Spinal cord (tissue), 10 donors: ENCODE measurements at places on chromosomes 5 and 9. TPM values are rescaled to one million over a fixed set of nuclear protein-coding genes. Genes with fewer than 3 reads are reported as not detected.

DNA sequence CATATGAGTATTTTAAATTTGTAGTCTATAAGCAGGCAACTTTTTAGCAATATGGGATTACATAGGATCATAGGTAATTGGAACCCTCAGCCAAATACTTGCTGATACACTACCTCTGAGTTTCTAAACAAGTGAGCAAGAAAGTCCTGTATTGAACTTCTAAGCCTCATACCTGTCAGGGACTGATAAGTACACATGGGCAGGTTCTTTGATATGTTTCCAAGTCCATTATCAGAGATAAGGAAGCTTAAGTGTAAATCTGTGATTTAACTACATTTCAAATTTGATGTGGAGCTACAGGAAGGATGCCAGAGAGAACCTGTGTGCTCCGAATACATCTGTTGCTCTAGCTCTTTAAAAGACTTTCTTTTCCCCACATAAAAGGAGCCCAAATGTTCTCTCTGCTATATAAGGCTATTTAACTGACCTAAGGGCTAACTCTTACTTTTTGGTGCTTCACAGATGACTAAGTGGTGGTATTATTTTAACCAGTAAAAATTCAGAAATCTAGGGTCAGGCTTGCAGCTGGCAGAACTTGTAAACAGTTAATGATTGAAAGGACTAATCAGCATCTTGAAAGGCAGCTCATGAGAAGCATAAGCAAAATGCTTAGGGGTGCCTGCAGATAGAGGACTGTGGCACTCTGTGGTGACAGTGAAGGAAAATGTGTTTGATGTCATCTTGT lies 228.6 kb downstream of the NR3C1 start:
- DNase-seq: no peak

GRCh38 chr9:14560194-14560593 lies 133.0 kb downstream of the ZDHHC21 start:
- no peak for DNase-seq

DNA sequence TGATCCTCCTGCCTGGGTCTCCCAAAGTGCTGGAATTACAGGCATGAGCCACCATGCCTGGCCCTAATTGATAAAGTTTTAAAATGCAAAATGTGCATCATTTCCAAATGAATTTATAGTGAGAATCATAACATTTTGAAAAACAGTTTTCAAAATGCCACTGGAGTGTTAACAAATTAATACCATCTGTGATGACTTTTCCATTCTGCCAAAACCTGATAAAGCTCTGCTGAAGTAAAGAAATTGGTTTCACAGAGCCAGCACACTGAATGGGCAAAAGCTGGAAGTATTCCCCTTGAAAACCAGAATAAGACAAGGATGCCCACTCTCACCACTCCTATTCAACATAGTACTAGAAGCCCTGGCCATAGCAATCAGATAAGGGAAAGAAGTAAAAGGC lies 89.6 kb downstream of the MUSK start:
- no peak for DNase-seq

- no peak for DNase-seq
Observed at GRCh38 chr9:78963911-78964310, 607.9 kb upstream of the TLE4 start.

Gene MEGF10
- total RNA-seq: 30.3 TPM

GRCh38 chr9:33714989-33715388 lies 80.4 kb upstream of the PRSS3 start:
- no peak for DNase-seq

- no peak for DNase-seq
Observed at GRCh38 chr5:35188031-35188457, 42.2 kb downstream of the PRLR start.

- no peak for DNase-seq
Observed at GRCh38 chr5:64632251-64632650, 58.1 kb upstream of the SHISAL2B start.

DNA sequence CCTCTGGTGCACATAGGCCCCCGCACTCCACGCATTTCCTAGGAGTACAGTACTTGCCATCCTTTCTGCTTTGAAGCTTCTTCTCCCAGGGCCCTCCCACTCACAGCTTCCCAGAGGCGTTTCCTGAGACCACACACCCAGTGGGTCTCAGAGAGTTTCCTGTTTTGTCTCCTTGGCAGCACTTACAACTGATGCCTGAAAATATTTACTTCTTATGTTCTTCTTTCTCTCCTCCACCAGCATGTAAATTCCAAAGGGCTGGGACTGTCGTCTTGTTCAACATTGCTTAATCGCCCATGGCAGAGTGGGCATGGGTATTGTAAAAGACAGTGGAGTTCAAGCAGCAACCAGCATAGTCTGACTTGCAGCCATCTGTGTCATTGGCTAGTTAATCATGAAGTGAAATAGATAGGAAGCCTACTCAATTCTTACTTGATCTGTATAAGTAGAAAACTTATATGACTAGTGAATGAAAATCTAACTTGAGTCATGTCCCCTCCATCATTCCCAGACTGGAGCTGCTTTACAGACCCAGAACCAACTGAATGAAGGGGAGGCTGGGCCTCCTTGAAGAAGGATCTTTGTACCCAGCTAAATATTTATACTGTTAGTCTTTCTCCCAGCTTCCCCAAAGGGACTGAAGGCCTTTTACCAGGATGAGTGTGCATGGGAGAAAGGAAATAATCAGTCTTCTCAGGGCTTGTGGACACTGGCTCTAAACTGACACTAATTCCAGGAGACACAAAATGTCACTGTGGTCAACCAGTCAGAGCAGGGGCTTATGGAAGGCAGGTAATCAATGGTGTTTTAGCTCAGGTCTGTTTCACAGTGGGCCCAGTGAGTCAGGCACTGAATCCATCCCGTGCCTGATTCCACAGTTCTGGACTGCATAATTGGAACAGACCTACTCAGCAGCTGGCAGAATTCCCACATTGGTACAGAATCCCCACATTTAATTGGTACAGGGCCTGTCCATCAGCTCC lies 116.4 kb downstream of the SV2C start:
- peak; percentile 14 for DNase-seq

- no peak for DNase-seq
Observed at GRCh38 chr5:170597109-170597751, 93.4 kb downstream of the KCNIP1 start.

DNA sequence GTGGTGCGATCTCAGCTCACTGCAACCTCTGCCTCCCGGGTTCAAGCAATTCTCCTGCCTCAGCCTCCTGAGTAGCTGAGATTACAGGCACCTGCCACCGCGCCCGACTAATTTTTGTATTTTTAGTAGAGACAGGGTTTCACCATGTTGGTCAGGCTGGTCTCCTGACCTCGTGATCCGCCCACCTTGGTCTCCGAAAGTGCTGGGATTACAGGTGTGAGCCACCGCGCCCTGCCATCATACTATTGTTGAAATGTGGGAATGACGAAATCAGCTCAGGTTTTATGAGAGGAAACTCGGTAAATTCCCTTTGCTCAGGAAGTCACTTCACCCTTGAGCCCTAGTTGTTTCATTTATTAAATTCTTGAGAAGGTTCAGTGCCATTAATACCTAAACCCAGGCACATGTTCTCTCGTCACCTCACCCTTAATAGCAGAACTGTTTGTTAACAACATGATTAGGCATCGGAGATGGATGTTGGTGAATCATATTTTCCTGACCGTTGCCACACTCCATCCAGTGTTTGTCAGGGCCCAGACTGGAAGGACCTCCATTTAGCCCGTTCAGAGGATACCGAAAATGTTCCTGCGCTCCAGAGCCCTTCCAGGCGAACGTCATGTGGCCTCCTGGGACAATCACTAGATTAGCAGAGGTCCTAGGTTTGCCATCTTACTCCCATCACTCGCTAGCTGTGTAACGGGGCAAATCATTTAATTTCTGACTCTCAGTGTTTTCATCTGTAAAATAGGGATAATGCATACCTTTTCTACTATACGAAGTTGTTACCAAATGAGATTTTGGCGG lies 20.0 kb upstream of the CREBRF start:
- no peak for DNase-seq
